ENCODE measurements at places on chromosomes 7 and 10. TPM values are rescaled to one million over a fixed set of nuclear protein-coding genes. Genes with fewer than 3 reads are reported as not detected.

GRCh38 chr7:80482950-80483349 is 28.9 kb downstream of the GNAT3 start:
- H3K27ac ChIP-seq = no peak overlapping the region
- H3K36me3 ChIP-seq = no peaks in the 10 kb centered on the region
- no peaks in the 10 kb centered on the region for H3K27me3 ChIP-seq
- H3K4me3 ChIP-seq = no peak overlapping the region
- no peak for DNase-seq
- H3K4me1 ChIP-seq = no peaks in the 10 kb centered on the region

- DNase-seq = no peak
- H3K36me3 ChIP-seq = no peaks in the 10 kb centered on the region
- H3K27me3 ChIP-seq = no peaks in the 10 kb centered on the region
- no peak overlapping the region for H3K27ac ChIP-seq
- no peak overlapping the region for H3K4me3 ChIP-seq
- no peaks in the 10 kb centered on the region for H3K4me1 ChIP-seq
Measured at GRCh38 chr10:132762267-132762666, 23.7 kb downstream of the NKX6-2 start.

- peaks cover 100% of the 10 kb centered on the region for H3K27me3 ChIP-seq
- H3K36me3 ChIP-seq = no peaks in the 10 kb centered on the region
- no peak for DNase-seq
- no peak overlapping the region for H3K27ac ChIP-seq
- H3K4me1 ChIP-seq = no peaks in the 10 kb centered on the region
- H3K4me3 ChIP-seq = no peak overlapping the region
Measured at GRCh38 chr10:117159390-117159789, 21.3 kb upstream of the VAX1 start.

GRCh38 chr7:132738254-132738653 is 162.0 kb upstream of the PLXNA4 start:
- peaks cover 10% of the 10 kb centered on the region for H3K4me1 ChIP-seq
- H3K4me3 ChIP-seq = no peak overlapping the region
- no peak for DNase-seq
- H3K36me3 ChIP-seq = no peaks in the 10 kb centered on the region
- H3K27me3 ChIP-seq = no peaks in the 10 kb centered on the region
- no peak overlapping the region for H3K27ac ChIP-seq

GRCh38 chr10:130392031-130392430 is 255.8 kb downstream of the GLRX3 start:
- no peaks in the 10 kb centered on the region for H3K27me3 ChIP-seq
- DNase-seq = peak; percentile 40
- no peak overlapping the region for H3K4me3 ChIP-seq
- no peaks in the 10 kb centered on the region for H3K4me1 ChIP-seq
- no peak overlapping the region for H3K27ac ChIP-seq

GRCh38 chr7:116089293-116089692 is 58.7 kb upstream of the TFEC start:
- H3K36me3 ChIP-seq = no peaks in the 10 kb centered on the region
- H3K27ac ChIP-seq = no peak overlapping the region
- H3K4me3 ChIP-seq = no peak overlapping the region
- H3K27me3 ChIP-seq = no peaks in the 10 kb centered on the region

- H3K4me3 ChIP-seq = no peak overlapping the region
- no peaks in the 10 kb centered on the region for H3K4me1 ChIP-seq
- no peaks in the 10 kb centered on the region for H3K27me3 ChIP-seq
- no peak for DNase-seq
- no peaks in the 10 kb centered on the region for H3K36me3 ChIP-seq
Measured at GRCh38 chr7:88688222-88688621, 71.3 kb upstream of the ZNF804B start.

DNA sequence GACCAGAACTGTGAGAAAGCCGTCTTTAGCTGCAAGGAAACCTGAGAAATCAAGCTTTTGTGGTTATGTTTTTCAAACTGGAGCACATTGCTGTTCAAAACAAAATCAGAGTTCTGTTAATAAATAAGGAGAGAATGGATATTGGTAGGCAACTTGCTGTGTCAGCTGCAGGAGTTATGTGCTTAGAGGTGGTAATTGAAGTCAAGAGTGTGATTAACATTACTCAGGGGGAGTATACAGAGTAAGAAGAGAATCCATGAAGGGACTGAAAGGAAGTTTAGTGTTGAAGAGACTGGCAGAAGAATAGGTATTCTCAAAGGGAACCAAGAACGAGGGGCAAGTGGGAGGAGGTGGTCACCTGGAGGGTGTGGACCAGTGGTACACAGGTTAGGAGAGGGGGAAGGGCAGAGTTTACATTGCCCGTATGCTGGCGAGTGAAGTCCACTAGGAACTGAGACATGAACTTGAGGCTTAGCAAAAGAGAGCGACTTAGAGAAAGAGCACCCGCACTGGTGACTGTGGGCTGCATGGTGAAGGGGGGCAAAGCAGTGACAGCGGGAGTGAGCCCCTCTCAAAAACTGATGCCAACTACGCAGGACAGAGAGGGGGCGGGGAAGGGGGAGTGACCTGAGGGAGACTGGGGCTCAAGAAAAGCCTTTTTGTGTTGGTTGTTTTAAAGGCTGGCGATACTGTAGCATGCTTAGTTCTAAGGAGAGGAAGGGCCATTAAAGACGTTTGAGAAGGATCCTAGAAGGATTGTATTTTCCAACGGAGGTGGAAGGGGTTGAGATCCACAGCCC is 80.0 kb downstream of the SDK1 start:
- no peak for DNase-seq
- no peak overlapping the region for H3K27ac ChIP-seq
- H3K4me3 ChIP-seq = no peak overlapping the region
- H3K4me1 ChIP-seq = peaks cover under 1% of the 10 kb centered on the region
- no peaks in the 10 kb centered on the region for H3K36me3 ChIP-seq

GRCh38 chr10:50497758-50498157 is 126.0 kb downstream of the SGMS1 start:
- H3K4me3 ChIP-seq = no peak overlapping the region
- H3K27me3 ChIP-seq = no peaks in the 10 kb centered on the region
- H3K36me3 ChIP-seq = no peaks in the 10 kb centered on the region

GRCh38 chr7:126557271-126557670 is 695.5 kb downstream of the GRM8 start:
- H3K4me1 ChIP-seq = no peaks in the 10 kb centered on the region
- no peaks in the 10 kb centered on the region for H3K27me3 ChIP-seq
- no peaks in the 10 kb centered on the region for H3K36me3 ChIP-seq
- H3K4me3 ChIP-seq = no peak overlapping the region

GRCh38 chr7:72292118-72292517 is 120.0 kb downstream of the CALN1 start:
- H3K4me3 ChIP-seq = no peak overlapping the region
- no peaks in the 10 kb centered on the region for H3K4me1 ChIP-seq
- no peak overlapping the region for H3K27ac ChIP-seq
- no peaks in the 10 kb centered on the region for H3K36me3 ChIP-seq
- no peak for DNase-seq

DNA sequence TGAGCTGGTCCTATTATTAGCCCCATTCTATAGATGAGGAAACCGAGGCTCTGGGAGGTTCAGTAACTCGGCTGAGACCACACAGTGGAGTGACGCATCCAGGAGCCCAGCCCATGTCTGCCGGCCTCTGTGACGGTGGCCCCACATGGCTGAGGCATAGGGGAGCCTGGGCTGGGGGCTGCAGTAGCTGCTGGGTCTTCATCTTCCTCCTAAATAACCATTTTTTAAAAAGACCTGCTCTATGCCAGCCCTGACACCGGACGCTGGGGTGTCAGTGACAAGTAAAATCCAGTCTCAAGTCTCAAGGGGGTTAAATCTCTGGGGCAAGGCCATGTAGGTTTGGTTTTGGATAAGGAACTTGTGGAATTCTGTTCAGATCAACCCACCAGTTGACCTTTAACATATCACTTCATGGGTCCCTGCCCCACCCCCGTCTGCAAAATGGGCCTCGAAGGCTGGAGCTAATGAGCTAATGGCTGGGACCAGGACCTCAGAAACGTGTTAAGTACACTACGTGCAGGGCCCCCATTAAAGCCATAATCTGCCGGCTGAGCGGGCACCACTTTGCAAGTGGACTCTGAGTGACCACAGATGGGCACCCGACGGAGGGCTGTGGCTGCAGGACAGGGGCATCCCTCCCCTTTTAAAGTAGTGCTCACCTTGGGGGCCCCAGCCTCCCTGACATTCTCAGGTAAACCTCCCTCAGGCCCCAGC is 136.5 kb upstream of the UNC5B start:
- DNase-seq = peak; percentile 53
- H3K27me3 ChIP-seq = no peaks in the 10 kb centered on the region
- no peak overlapping the region for H3K27ac ChIP-seq
- H3K36me3 ChIP-seq = no peaks in the 10 kb centered on the region

PNLIPRP2 gene
- 1.8 TPM for polyA plus RNA-seq

CTAGE6 gene
- not detected for polyA plus RNA-seq

MYH16 gene
- 0.19 TPM for polyA plus RNA-seq

AOAH gene
- polyA plus RNA-seq = 16.2 TPM

ERVW-1 gene
- not detected for polyA plus RNA-seq

FRG2B gene
- not detected for polyA plus RNA-seq

WNT8B gene
- polyA plus RNA-seq = not detected

EPO gene
- not detected for polyA plus RNA-seq

AGAP9 gene
- polyA plus RNA-seq = 1.2 TPM

Data from sigmoid colon (tissue), 7 donors.